ENCODE measurements at places on chromosomes 11 and 22.
A peak's percentile ranks its signal among the peaks of the same experiment; 100 is the strongest.

GRCh38 chr11:36354221-36355003 lies 58.3 kb downstream of the PRR5L start:
- peak; percentile 80 for DNase-seq

DNA sequence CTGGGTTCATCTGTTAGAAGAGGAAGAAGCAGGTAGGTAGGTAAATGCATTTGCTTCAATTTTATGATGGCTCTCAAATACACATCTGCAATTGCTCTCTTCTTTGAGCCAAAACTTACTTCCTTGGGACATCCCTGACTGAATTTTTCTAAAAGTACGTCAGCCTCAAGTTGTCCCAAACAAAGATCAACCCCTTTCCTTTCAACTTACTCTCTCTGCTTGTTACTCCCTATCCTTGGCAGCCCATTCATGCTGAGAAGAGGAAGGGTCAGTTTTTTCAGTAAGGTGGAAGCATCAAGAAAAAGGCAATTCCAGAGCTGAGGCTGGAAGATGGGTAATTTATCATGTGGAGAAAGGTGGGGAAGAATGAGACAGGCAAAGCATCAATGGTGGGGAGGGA lies 111.2 kb downstream of the LRRC32 start:
- no peak for DNase-seq

DNA sequence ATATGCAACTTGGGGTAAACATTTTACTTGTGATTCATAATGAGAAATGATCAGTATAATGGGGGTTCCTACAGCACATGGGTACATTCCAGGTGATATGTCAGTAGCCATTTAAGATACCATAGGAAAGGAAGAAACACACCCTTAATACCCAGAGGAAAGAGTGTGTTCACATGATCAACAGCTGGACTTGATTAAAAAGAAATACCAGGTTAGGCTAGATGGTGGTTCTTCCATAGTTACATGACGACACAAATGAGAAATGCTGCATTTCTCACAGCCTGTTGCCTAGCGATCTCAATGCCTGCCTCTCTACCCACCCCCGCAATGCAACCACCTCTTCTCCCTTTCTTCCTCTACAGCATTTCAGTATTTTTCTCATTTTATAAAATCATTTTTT lies 96.8 kb downstream of the TTC28 start:
- DNase-seq: peak; percentile 68

DNA sequence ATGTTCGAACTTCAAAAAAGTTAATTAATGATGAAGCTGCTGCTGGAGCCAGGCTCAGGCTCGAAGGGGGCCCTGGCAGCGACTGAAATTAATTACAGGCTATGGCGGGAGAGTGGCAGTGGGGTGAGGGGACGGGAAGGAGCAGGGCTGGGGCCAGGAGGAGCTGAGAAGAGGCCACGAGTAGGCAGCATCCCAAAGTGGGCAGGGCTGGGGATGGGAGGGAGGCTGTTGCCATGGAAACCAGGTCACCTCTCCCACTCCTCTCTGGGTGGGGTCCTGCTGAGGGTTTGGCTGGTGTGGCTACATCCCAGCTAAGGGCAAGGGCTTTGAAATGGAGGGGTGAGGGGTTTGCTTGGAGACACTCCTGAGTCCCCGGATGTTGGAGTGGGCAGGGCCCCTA lies 23.9 kb downstream of the CACNA1I start:
- DNase-seq: no peak

DNA sequence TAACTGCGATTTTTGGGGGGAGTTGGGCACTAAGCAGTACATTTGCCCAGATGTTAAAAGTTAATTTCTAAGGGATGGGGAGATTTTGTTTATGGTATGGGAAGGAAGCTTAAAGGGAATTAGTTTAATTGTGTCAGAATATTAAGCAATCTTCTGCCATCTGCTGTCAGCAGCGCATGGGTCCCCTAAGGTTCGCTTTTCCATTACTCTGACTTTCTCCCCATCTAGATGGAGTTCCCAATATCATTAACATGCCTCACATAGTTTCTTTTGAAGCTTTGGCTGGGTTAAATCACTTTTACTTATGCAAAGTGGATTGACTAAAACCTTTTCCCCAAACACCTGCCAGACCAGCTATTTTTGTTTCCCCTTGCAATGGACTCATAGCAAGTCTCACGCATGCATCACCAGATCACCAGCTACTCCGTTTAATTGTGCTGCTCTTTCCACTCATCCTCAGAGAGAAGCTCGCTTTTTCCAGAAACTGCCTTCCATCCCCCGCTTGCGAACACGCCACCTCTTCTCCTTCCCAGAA lies 172.7 kb downstream of the FAT3 start:
- DNase-seq: no peak

DNA sequence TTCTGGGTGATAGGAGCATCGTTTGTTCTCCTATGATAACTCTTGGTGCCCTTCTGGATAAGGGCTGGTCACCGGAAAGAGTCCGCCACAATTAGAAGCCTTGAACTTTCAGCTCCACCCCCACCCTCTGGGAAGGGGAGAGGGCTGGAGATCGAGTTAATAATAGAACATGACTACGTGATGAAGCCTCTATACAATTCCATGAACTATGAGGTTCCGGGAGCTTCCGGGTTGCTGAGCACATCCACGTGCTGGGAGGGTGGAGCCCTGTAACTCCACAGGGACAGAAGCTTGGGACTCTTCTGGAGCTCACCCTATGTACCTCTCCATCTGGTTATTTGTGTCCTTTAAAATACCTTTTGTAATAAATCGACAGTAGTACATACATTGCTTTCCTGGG lies 40.3 kb downstream of the ARHGAP42 start:
- no peak for DNase-seq

DNA sequence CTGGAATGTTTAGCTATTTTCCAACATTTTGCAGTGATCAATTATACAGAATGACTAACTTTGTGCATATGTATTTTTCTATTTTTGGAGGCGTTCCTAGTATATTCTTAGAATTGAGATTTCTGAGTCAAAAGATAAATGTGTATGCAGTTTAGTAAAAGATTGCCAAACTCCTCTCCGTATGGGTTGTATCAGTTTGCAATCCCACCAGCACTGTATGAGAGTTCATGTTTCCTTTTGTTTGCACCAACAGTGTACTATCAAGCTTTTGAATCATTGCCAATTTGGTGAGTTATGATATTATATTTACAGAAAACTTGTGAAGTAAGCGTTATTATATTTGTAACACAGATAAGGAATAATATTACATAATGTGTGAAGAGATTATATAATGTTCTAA lies 658.7 kb downstream of the JRKL start:
- DNase-seq: no peak

- DNase-seq: no peak
Observed at GRCh38 chr11:112408517-112408916, 147.9 kb upstream of the PLET1 start.

- DNase-seq: no peak
Observed at GRCh38 chr11:122898799-122899198, 16.2 kb downstream of the JHY start.

- DNase-seq: peak; percentile 40
Observed at GRCh38 chr11:65438257-65439151, 15.9 kb downstream of the NEAT1 start.

DNA sequence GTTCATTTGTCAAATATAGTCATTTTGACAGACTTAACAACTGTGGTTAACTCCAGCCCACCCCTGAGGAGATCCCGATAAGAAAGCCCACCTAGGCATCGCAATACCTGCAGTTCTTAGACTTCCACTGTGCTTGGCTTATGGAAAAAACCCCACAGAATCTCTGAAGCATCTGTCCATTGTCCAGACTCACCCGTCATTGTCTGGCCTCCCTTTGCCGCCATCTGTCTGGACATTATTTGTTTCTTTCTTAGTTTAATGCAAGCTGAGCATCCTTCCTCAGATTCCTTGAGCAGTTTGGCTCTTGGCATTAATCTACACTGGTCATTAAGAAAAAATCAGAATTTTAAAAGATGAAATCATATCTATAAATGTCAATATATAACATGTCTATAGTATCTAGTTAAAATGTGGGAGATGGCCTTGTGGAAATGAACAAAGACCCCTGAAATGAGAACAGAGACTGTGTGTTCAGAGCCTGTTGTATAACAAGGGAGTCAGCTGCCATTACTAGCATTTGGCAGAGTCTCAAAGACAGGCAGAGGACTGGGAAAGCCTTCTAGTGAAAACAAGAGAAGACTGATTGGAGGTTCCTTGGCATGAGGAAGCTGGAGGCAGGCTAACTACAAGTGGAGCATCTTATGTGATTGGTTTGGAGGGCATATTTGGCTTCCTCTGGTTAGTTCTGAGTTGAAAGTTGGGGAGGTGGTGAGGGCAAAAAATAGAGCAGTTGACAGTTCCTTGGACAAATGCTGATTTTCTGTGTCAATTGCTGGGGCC lies 80.4 kb downstream of the SPON1 start:
- DNase-seq: no peak

GRCh38 chr22:44750481-44750880 lies 1.9 kb upstream of the ARHGAP8 start:
- no peak for DNase-seq

DNA sequence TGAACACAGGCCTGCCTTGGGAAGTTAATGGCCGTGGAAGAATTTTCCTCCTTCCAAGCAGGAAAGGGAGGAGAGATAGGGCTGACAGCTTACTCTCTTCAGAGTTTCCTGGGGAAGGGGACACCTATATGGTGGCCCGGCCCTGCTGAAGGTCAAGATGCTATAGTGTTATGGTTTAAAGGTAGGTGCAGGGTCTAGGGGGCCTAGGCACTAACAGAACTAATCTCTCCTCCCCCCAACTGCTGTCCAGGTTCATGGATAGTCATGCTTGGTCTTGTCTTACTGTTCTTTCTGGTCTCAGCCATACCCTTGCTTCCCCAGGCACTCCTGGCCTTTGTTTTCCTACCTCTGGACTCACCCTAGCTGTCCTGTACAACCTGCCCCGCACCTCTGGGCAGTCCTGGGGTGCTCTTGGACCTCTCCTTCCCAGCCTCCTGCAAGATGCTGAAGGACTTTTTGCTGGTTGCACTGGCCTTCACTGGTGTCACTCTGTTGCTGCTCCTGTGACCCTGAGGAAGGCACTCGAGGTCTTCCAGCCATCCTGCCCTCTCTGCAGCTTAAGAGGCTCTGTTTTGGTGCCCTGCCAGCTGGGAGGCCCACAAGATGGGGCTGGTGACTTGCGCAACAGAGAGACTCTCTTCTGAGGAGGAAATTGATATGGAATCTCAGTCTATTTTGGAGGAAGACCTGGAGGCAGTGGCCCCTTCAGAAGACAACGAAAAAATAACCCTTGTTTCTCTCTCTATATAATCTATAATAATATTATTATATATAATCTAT lies 17.9 kb downstream of the SEC14L3 start:
- DNase-seq: peak; percentile 37

- DNase-seq: no peak
Observed at GRCh38 chr11:3186166-3186953, 21.2 kb upstream of the OSBPL5 start.

DNA sequence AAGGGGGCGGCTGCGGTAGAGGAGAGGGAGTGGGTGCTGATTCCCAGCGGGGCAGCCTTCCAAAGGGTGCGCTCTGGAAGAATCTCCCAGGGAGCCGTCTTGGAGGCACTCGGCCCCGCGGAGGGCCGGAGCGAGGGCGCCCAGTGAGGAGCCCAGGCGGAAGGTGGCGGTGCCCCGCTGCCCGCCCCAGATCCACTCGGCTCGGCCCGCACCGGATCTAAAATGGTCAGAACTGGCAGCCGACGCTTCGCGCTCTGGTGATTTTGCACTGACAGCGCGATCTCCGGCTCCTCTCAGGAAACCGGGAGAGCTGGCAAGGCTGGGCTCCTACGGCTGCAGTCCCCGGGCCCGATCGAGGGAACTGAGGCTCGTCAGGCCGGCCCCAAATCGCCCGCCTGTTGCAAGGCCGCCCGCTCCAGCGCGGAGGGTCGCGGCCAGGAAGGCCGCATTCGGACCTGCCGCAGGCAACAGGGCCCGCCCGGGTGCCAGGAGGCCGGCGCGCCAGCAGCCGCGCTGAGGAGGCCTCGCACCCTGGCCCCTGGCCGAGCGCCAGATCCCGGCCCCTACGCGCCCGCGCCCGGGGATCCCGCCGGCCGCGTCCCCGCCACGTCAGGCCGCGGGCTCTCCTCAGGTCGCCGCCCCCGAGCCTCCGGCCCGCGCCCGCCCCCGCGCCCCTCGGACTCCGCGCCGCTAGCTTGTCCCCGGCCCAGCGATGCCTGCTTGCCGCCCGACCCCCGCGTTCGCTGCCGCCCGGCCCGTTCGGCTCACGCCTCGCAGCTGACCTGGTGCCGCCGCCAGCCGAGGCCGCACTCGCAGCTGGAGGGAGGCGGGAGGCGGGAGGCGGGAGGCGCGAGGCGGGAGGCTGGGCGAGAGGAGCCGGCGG lies at the start of gene KLHL22:
TSS of gene KLHL22 (minus strand) at position 818 of the 883 bp plus-strand sequence. CDS start 6,584 bp downstream, outside the sequence.
- peak; percentile 32 for DNase-seq

- DNase-seq: no peak
Observed at GRCh38 chr11:69475866-69476471, 5.5 kb upstream of the LINC01488 start.

GRCh38 chr11:69944146-69944795 lies 125.1 kb upstream of the FGF3 start:
- DNase-seq: no peak
